ENCODE measurements at places on chromosomes 4 and X.

DNA sequence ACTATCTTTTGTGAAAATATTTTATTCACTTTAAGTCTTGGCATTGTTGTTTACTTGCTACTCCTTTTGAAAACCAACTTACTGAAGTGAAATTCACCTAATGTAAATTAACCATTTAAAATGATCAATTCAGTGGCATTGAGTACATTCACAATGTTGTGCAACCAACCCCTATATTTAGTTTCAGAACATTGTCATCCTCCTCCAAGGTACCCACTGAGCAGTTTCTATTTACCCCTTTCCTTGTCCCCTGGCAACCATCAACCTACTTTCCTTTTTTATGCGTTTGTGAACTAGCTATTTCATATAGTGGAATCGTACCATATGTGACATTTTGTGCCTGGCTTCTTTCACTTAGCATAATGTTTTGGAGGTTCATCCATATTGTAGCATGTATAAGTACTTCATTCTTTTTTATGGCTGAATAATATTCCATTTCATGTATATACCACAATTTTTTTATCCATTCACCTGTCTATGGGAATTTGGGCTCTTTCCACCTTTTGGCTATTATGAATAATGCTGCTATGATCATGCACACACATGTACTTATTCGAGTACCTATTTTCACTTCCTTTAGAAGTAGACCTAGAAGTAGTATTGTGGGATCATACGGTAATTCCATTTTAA is 85.0 kb downstream of the WWC2 start:
- DNase-seq: no peak

DNA sequence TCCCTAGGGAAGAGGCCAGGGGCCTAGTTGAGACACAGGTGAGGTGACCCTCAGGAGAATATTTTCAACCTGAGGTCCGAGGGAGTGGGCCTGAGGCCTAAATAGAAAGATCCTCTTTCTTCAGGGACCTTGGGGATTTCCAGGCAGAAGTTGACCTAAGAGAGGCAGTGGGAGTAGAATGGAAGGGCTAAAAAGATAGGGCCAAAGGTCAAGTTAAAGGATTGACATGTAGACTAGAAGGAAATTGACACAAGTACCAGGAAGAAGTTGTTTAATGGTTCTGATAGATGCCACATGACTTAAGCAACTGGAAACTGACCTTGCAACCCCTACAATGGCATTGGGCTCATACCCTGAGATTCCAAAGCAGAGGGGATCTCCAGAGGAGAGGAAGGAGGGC is 76.9 kb downstream of the SHROOM3 start:
- DNase-seq: no peak

DNA sequence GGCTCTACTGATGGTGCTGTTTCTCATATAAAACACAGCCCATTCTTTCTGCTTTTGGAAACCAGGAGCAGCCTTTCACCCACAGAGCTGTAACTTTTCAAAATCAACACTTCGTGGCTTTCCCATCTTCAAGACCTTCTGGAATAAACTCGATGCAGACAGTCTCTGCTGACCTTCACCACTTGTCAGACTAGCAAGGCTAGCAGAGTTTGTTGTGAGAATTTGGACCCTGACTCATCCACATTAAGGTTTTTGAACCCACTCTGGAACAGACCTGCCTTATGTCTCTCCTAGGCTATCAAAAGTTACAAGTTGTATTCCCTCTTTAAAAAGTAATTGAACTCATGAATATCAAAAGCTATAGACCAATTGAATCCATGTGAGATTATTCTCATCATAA is 88.6 kb downstream of the MAML3 start:
- no peak for DNase-seq

DNA sequence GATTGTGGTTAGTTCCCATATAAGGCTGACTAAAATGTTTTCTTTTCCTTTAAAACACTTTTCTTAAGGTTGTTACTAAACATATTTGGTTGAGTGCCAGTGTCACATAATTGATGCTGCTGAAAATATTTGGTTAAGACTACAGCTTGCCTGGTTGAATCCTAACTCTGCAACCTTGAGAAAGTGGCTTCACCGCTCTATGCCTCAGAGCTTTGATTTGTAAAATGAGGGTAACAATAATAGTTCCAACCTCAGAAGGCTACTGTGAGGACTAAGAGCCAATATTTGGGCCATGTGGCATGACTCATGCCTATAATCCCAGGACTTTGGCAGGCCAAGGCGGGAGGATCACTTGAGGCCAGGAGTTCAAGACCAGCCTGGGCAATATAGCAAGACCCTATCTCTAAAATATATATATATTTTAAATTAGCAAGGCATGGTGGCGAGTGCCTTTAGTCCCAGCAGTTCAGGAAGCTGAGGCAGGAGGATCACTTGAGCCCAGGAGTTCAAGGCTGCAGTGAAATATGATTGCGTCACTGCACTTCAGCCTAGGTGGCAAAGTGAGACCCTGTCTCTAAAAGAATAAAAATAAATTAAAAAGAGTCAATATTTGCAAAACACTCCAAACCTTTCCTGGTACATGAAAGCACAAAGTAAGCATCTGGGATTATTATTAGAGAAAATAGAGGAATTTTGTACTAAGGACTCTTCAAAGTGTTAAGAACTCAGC is 7.1 kb upstream of the NEIL3 start:
- DNase-seq: no peak

DNA sequence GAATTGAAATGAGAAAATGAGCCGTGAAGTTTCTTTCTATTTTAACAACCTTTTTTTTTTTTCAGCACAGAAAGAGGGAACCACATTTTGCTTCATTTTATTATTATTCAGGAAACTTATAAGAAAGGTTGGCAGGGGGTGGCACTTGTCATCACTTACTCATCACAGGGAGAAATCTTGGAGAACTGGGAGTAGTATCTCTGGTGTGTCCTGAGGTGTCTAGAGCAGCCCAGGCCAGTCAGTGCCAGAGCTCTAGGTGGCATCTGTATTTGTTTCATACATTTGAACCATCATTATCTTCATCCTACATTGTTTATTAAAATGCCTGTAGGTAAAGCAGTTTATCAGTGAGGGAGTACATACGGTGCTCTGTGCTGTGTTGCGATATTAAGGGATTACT is 43.8 kb upstream of the ARHGAP24 start:
- DNase-seq: no peak

DNA sequence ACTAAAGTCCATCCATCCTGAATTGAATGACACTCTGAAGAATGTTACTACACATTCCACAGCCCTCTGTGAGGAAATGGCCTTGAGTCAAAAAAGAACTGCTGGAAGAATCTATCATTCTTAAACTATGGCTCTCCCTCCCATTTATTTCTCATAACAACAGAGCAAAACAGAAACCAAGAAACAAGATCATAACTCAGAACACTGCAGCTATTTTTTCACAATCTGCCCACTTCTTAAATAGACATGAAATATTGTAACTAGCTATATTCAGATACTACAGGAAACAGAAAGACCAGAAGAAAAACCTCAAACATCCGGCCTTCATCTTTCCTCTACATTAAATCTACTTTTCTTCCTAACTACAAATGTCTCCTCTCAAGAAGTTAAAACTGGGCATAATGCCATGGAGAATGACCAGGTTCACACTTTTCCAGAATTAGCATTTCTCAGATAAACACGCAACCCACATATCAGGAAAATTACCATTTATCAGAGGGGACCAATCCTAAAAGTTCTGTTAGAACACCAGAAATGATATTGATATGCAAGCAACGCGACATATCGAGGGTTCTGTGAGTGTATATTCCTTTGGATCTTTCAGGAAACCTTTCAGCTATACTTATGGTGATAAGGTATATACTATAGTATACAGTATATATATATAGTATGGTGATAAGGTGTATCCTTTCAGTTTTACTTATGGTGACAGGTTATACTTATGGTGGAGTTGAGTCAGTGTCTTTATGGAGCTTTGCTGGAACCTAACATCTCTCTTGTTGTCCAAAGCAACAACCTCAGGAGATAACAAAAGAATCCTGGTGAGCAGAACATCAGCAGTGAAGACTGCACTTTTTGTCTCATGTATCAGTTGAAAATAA is 60.4 kb upstream of the IRF2 start:
- DNase-seq: no peak

DNA sequence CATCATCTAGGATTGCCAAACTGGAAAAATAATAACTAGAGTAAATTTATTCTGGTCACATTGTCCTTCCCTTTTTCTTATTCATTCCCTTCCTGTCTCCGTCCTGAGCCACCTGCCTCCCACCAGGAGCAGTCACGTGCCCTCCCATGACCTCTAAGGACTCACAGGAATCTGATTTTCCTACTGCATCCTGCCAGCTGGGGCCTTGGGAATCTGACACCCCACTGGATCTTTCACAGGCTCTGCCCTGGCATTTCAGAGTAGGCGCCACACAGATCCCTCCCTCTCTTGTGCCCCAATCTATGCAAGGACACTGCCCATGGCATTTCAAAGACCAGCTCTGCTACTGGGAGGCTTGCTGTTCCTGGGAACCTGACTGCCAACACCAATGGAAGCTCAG is 520.5 kb downstream of the PPARGC1A start:
- DNase-seq: no peak

GRCh38 chr4:36665985-36666527 is 384.6 kb downstream of the DTHD1 start:
- no peak for DNase-seq
